ENCODE measurements at places on chromosomes 11 and 22. TPM values are rescaled to one million over a fixed set of nuclear protein-coding genes. Genes with fewer than 3 reads are reported as not detected.

Gene GAL
- total RNA-seq = 0.19 TPM

Gene MFNG
- total RNA-seq = 82.4 TPM

Gene MPEG1
- 0.06 TPM for total RNA-seq

Gene ARHGEF12
- 166 TPM for total RNA-seq

Gene SMC1B
- under 0.01 TPM for total RNA-seq

Gene CHRM1
- not detected for total RNA-seq

Gene CARS1
- total RNA-seq = 35.5 TPM

Measured in bladder microvascular endothelial cell (primary cell).